ENCODE measurements at places on chromosomes 5 and 9.
A peak's percentile ranks its signal among the peaks of the same experiment; 100 is the strongest.

- DNase-seq = no peak
Measured at GRCh38 chr5:176530393-176530982, 6.7 kb downstream of the RNF44 start.

DNA sequence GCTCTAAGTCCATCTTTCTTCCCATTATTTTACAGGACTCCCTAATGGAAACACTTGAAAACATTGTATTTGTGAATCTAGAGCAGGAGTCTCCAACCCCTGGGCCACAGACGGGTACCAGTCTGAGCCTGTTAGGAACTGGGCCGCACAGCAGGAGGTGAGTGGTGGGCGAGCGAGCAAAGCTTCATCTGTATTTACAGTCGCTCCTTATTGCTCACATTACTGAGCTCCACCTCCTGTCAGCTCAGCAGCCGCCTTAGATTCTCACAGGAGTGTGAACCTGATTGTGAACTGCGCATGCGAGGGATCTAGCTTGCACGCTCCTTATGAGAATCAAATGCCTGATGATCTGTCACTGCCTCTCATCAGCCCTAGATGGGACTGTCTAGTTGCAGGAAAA is 111.0 kb downstream of the MED27 start:
- no peak for DNase-seq

GRCh38 chr5:59587489-59588337 is 305.8 kb downstream of the PDE4D start:
- peak; percentile 56 for DNase-seq

DNA sequence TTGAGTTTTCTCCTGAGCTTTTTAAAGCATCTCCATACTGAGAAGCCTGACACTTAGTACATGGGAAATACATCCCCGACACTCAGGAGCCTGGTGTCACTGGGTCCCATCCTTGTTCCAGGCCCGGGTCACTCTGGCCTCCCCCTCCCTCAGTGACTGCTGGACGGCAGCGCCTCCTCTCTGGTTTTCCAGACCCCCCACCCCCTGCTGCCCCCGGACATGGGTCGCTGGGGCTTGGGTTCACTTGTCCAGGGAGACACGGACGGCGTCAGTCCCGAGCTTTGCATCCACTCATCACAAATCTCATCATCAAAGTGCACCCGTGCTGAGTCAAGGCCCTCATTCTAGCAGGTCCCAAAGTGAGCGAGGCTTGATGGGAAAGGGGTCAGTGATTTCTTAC is 243.0 kb downstream of the IRX2 start:
- no peak for DNase-seq

GRCh38 chr9:93574091-93574899 is 2.1 kb upstream of the PHF2 start:
- no peak for DNase-seq

DNA sequence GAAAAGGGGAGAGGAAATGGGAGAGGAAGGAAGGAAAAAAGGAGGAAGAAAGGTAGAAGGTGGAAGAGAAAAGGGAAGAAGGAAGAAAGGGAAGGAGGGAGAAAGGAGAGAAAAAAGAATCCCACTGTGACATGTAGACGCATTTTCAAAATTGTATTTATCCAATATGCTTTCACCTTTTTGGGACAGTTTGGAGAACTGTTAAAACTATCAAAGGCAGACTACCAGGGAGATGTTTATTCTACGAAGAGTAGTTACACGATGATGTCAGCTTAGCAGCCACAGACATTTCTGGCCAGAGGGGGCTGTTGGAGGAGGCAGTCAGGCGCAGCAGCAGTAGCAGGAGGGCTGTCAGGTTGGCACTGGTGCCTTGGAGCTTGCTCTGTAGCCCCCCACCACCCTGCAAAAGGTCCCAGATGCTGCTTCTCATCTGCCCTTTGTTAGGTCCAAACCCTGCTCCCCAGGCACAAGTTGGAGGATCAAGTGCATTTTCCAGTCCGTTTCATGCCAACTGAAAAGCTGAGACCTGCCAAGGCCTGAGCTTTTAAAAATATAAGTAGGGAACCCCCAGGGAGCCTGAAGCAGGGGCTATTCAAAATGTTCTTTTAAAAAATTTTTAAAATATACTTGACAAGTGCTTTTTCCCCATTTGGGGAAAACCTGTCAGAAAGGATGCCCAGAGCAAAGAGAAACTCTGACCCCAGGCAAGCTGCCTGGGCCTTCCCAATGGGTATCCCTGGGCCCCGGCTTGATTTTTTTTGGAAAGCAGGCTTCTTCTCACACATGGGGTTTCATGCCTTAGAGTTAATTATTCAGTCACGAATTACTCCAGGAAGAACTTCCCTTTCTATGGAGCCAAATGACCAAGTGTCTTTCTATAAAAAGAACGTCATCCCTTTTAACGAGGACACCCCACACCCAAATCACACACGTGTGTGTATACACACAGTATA is 203.3 kb downstream of the SLIT3 start:
- peak; percentile 41 for DNase-seq

- DNase-seq = peak; percentile 36
Measured at GRCh38 chr5:131671409-131671808, 36.4 kb upstream of the RAPGEF6 start.

DNA sequence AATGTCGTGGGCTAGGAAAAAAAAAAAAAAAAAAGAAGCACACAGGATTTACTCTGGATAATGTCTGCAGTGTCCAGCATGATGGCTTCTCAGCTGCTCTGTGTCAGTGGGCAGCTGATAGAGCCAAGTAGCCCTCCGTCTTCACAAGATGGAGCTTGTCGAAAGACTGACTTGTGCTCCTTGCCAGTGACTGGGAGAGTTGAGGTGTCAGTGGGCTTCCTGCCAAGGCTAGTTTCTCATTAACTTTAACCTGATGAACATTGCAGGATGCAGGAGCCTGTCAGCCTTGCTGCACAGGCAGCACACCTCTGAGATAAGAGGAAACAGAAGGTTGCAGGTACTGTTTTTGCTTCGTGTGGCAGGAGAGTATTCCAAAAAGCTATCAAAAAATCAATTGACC is 171.4 kb upstream of the SGCD start:
- DNase-seq = no peak

- no peak for DNase-seq
Measured at GRCh38 chr9:127550751-127551150, 61.3 kb upstream of the STXBP1 start.

- peak; percentile 53 for DNase-seq
Measured at GRCh38 chr5:73722231-73722630, 96.2 kb downstream of the ARHGEF28 start.

- no peak for DNase-seq
Measured at GRCh38 chr9:93229636-93230035, 45.7 kb downstream of the WNK2 start.

- peak; percentile 77 for DNase-seq
Measured at GRCh38 chr5:160439205-160439600, 17.5 kb downstream of the PTTG1 start.

DNA sequence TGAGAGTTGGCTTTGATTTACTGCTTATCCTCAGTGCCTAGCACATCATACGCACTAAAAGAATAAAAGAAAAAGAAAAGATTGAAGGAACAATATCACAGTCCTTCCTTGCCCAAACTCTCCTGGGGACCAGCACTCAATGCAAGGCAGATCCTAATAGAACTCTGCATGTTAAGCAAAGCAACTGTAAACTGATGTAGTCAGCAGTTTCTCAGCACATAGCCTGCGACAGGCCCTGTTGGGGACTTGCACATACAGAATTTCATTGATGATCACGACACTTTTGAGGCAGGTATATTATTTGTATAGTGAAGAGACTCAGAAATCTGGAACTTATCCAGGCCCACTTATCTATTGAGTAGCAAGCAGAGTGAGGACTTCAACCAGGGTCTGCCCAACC is 15.4 kb downstream of the NIPAL4 start:
- no peak for DNase-seq

- no peak for DNase-seq
Measured at GRCh38 chr9:134056483-134057306, 11.1 kb downstream of the BRD3 start.

DNA sequence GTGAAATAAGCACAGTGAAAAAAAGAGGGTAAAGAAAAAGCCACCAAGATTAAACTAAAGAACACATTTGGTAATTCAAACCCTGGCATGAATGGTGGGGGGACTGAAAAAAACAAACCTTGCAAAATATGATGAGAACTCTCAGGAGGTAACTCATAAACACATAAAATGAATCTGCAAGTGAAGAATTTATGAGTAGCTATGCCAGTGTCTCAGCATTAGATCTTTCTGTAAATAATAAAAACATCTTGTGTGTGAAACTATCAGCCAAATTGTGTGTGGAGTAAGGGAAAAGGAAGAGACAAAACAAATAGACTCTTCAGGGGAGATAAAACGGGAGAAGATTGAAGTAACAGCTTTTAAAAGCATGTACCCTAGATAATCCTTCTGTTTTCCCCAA is 129.6 kb upstream of the SPEF2 start:
- no peak for DNase-seq

GRCh38 chr5:137115152-137115551 is 384.0 kb downstream of the SPOCK1 start:
- DNase-seq = no peak

GRCh38 chr5:40615586-40616170 is 64.0 kb upstream of the PTGER4 start:
- peak; percentile 68 for DNase-seq

DNA sequence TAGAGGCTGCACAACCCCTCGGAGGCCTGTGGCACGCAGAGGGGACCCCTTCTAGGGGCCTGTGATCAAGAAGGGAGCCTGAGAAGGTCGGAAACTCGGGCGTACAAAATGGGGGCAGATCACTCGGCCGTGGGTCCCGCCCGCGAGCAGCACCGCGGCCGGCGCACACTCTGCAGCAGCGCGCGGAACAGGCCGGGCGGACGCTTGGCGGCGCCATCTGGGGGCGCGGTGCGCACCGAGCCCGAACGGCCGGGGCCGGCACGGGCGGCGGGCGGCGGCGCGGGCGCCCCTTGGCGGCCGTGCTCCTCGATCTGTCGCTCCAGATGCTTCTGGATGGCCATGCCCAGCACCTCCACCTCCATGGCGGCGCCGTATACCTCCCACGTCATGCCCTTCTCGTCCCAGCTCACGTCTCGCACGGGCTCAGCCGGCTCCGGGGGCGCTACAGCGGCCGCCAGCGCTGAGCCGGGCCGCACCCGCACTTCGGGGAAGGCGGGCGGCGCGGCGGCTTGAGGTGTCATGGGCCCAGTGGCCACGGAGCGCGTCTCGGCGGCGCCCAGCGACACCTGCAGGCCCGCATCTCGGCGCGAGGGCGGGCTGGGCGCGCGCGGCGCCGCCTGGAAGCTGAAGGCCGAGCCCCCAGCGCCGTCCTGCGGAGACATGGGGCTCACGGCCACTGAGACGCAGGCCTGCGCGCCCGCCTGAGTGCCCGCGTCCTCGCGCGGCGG is 13.1 kb downstream of the GPRIN1 start:
- no peak for DNase-seq

DNA sequence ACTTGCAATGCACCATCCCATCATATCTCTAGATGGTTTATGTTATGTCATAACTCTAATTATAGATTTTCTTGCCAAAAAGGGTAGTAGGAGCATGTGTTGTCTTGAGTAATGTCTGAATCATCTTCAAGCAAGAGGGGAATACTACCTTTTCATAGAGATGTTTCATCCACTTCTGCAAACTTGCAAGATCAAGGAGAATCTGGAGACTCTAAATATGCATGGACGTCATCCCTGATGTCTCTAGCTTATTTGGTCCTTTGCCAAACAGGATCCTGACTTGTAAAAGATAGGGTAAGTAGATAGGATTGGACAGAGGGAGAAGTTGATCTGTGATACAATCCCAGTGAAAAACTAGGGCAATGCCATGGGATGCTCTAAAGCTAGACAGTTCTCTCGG is 246.5 kb downstream of the DMRTA1 start:
- DNase-seq = no peak

GRCh38 chr5:154342211-154342610 is 103.6 kb upstream of the SAP30L start:
- no peak for DNase-seq

Data from EH (cell line).